ENCODE measurements at places on chromosomes 4 and X. TPM values are rescaled to one million over a fixed set of nuclear protein-coding genes. Genes with fewer than 3 reads are reported as not detected.
A peak's percentile ranks its signal among the peaks of the same experiment; 100 is the strongest.

- DNase-seq = no peak
These were observed 16.4 kb downstream of the DDX3X start for GRCh38 chrX:41350150-41350975.

DNA sequence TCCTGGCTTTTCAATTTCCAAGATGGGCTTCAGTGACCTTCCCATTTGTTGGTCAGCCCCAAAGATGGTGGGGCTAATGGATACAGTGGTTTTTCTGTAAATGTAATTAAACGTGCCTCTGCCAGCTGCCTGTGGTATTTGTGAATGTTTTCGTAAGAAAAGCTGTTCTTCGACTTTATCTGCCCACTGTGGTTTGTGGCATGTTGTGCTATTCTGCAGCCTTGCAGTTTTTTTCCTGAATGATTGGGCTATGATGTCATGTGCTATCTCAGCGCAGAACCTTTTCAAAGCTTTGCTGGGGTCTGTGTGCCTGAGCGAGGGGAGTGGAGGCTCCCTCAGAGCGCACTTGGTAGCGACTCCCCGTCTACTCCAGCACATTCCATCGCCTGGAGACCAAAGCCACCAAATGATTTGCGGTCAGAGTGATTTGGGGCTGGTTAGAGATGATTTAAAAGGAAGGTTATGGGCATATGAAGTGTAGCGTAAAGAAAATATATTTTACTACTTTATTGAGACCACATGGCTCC, 137.5 kb downstream of the PALLD start:
- peak; percentile 21 for DNase-seq

GRCh38 chrX:48737940-48738339, 23.6 kb upstream of the GLOD5 start:
- DNase-seq = no peak

DNA sequence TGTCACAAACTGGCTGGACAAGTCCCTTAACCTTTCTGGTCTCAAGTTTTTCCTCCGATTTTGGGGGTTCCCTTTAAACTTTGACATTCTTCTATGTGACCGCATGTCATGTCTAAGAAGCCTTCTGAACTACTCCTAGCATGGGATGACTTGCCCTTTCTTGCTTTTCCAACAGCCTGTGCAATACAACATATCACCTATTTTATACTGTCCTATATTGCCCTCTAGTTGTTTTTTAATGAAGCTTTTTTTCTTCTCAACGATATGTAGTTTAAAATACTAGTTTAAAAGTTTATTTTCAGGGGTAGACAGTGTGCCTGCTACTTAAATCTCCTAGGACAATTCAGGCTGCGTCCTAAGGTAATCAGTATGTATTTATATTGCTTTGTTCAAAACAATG, 1.0 kb upstream of the IGBP1 start:
- no peak for DNase-seq

- DNase-seq = no peak
These were observed 187.0 kb upstream of the RBPJ start for GRCh38 chr4:26133840-26134239.

GRCh38 chrX:149032449-149032848, 472.7 kb downstream of the IDS start:
- DNase-seq = no peak

DNA sequence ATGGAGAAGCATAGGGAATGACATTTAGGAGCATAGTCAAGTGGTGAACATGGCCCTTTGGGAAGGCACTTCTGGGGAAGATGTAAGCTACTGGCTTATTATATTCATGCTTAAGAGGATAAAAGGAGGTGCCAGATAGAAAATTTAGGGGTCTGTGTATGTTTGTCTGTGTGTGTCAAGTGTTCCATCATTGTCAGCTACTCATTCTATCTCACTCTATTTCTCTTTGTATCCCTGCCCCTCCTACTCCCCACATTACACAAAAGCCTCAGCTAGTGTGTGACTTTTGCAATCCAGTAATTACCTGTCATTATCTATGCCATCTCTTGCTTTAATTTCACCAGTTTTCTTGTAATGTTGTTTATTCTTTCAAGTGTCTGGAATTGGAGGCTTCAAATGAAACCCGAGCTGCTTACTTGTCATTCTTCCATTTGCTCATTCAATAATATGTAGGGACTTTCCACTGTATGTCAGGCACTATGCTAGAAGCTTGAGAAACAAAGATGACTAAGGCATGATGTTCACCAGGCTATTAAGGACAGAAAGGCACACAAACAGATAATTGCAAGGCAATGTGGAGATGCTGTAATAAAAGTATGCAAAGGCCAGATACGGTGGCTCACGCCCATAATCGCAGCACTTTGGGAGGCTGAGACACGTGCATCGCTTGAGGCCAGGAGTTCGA, 229.8 kb upstream of the TEX13C start:
- no peak for DNase-seq

- DNase-seq = no peak
These were observed 139.2 kb downstream of the PCDH18 start for GRCh38 chr4:137393044-137393443.

DNA sequence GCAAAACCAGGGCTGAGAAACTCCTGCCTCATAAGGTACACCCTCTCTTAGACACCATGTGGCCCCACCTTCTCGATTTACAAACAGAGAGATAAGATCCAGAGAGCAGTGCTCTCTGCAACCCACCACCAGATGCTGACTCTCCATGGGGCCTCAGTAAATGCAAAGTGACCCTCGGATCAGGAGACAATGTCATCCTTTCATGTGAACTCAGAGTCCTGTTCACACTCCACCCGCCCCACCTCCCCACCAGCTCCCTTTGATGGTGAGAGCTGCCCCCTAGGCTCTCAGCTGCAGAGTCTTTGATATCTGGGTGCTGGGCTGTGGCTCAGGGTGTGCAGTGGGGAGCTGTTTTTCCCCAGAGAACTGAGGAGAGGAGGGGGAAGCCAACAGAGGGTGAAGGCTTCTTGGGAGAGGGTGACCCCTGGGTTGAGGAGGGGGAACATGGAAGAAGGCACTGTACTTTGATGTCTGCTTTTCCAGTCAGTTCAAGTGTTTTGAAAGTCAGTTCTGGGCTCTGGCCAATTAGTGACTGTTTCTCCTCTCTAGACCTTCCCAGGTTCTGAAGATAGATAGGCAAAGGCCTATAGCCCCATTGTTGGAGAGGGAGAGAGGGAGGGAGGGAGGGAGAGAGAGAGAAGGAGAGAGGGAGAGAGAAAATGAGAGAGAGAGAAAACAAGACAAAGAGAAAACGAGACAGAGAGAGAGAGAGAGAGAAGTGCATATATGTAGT, 88.2 kb downstream of the SCD5 start:
- DNase-seq = peak; percentile 36

- DNase-seq = no peak
These were observed 855 bp upstream of the DHRSX start for GRCh38 chrX:2501559-2502102.

GRCh38 chr4:38069271-38069760, 109.1 kb downstream of the PTTG2 start:
- DNase-seq = peak; percentile 80

DNA sequence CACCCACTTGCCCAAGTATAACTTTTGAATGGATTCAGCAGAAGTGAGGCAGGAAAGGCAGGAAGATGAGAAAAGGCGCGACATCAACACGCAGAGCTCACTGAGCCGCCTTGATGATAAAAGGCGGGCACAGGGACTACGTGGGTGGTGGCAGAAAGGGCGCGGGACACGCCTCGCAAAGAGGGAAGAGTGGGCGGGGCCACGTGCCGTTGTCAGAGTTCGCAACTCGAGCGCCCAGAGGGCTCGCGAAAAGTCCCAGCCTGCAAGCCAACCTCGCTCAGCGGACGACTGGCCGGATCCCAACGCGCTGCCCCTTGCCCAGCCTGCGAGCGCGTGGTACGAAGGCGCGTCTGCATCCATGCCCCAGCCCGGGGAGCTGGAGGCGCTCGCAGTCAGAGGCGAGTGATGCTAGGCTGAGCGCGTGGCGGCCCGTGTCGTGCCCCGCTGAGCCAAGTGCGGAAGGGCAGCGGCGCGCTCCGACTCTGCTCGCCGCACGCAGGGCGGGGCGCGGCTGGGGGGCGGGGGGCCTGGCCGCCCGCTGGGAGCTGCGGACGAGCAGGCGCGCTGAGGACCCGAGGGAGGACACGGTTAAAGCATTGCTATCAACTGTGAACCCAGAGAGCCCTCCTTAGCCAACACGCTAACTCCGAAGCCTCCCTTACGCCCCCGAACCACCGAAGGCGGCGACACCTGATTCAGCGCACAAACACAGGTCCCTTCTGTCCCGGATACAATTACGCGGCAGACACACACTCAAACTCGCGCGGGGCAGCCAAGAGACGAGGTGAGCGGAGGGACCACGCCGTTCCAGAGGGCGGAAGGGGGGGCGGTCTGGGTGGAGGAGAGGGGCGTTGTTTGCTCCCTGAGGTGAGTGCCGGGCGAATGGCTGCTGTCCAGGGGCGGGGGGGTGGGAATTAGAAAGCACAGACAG, at the start of gene UGT8:
TSS of gene UGT8 (plus strand) at position 617 of the 931 bp plus-strand sequence. CDS start 24,074 bp downstream, outside the sequence.
- DNase-seq = peak; percentile 77

DNA sequence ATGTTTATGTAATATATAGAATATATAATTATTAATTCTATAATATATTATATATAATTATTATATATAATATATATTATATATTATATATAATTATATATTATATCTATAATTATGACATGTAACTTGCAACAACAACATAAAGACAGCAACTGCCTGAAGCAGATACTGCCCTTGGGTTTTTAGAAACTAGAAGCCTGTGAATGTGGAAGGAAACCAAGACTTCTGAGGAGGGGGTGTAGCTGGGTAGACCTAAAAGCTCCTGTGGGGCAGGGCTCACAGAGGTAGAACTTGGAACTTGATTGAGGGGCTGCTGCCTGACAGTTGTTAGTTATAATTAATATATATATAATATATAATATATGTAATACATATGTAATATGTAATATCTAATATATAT, 167.2 kb upstream of the SLIT2 start:
- no peak for DNase-seq

- no peak for DNase-seq
These were observed 26.2 kb downstream of the TMSB4X start for GRCh38 chrX:13001097-13001496.

DNA sequence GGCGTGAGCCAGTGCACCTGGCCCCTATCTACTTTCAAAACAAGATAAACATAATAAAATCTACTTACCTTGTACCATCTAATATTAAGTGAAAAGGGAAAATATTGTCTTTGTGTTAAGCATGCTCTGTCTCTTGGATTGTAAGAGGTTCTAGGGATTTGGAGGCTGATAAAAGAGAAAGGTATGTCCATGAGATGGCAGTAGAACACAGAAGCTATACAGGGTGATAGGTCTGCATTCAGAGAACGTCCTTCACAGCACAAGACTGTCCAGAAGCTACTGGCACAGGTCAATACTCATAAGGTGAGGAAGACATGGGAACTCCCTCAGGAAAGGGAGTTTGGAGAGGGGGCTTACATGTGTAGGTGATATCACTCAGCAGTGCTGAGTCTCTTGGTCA, 135.5 kb downstream of the TMEM47 start:
- peak; percentile 26 for DNase-seq

- DNase-seq = no peak
These were observed 320.3 kb downstream of the STK32B start for GRCh38 chr4:5371415-5372190.

DNA sequence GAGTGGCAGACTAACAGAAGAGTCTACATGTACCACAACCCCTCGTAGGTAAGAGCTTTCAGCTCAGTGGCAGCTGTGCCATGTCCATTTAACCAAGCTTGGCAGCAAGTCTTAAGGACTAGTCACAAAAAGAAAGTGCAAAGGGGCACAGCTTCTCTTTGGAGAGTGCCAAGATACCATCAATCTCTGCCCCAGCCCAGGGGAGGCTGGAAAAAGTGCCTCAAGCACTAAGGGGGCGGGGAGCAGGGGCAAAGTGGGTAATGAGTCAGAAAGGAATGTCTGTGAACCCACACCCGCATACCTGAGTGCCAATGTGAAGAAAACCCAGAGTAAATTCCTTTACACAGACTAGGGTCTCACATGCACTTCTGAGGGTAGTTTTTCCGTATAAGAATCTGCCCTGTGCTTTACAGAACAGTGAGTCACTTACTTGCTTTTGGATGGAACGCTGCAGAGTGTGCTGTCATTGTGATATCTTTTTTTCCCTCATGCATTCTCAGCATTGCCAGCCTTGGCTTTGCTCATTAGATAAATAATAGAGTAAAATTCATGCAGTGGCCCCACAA, 219.8 kb downstream of the ZNF674 start:
- DNase-seq = no peak

DNA sequence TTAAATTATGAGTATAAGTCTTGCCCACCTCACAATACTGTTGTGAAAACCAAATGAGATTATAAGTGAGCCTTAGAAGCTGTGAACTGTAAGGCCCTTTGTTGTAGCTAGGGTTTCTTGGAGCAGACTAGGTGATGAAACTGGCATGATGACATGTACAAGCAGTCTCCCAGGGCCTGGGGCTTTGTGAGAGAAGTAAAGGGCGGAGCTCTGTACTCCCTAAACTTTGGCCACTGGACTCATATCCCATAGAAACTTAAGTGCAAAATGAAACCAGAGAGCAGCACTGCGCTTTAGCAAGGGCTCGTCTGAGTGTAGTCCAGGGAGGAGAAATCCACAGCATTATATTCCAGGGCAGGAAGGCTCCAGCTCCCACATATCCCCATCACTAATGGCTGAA, 385.6 kb upstream of the FGF16 start:
- no peak for DNase-seq

DNA sequence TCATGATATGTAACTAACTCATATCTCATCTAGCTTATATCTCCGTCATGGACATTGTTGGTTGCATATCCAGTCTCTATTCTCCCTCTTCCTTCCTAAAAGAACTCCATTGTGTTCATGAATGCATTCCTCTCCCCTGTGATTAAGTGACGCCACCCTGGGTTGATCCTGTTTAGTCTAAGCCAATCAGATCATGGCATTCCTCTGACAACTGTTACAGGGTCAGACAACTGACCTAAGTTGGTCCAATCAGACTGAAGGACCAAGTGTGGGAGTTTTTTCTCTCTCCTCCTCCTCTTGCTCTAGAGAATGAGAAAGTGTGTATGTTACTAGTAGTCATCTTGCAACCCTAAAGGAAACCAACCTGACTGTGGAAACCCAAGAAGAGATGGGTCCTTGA, 3.6 kb downstream of the APOO start:
- peak; percentile 48 for DNase-seq

GRCh38 chr4:169485791-169486742, 126.3 kb downstream of the NEK1 start:
- peak; percentile 21 for DNase-seq

ALB gene
- not detected for total RNA-seq

KLF8 gene
- 8.1 TPM for total RNA-seq

GPRASP1 gene
- total RNA-seq = 2.1 TPM

GBA3 gene
- total RNA-seq = not detected

ADRA2C gene
- total RNA-seq = 34.1 TPM

ARHGAP36 gene
- total RNA-seq = 0.30 TPM

TEX11 gene
- total RNA-seq = 0.37 TPM

EDA gene
- total RNA-seq = 8.6 TPM

Measured in H7 (cell line).